ENCODE measurements at places on chromosomes 13 and 19.

DNA sequence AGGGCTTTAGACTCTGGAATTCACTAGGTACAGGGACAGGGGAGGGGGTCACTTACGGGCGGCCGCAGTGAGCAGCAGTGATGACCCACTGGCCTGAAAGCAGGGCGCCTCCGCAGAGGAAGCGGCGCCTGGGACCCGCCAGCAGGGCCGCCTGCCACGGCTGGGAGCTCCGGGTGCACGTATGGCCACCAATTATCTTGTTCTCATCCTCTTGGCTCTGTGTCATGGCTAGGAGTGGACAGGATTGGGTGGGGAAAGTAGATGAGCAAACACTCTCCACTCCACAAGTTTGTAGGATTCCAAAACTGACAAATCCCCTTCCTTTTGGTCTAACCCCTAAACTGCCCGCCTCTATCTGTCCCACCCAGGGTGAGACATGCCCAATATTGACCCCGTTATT, 1.2 kb downstream of the KLK14 start:
- no peak for DNase-seq

GRCh38 chr19:41988947-41989346, 5.1 kb downstream of the ATP1A3 start:
- DNase-seq: no peak

GRCh38 chr19:41861116-41861768, 1.2 kb downstream of the RPS19 start:
- DNase-seq: no peak

- no peak for DNase-seq
These were observed 9.1 kb downstream of the NOP53 start for GRCh38 chr19:47754206-47755064.

- DNase-seq: no peak
These were observed 24.4 kb upstream of the NMRK2 start for GRCh38 chr19:3908266-3909054.

DNA sequence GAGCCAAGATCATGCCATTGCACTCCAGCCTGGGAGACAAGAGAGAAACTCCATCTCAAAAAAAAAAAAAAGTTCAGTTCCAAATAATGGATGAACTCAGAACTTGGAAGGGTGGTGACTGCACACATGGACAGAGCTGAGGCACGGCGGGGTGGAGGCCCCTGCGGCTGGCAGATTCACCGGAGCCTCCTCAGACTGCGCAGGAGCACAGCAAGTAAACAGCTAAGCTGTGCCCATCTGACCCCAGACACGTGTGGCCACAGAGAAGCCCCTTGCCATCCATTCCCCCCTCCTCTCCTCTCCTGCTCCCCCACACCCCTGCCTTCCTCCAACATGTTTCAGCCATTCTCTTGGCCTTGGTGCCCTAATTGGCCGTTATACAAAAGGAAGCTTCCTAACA, 15.6 kb upstream of the PROZ start:
- DNase-seq: no peak

DNA sequence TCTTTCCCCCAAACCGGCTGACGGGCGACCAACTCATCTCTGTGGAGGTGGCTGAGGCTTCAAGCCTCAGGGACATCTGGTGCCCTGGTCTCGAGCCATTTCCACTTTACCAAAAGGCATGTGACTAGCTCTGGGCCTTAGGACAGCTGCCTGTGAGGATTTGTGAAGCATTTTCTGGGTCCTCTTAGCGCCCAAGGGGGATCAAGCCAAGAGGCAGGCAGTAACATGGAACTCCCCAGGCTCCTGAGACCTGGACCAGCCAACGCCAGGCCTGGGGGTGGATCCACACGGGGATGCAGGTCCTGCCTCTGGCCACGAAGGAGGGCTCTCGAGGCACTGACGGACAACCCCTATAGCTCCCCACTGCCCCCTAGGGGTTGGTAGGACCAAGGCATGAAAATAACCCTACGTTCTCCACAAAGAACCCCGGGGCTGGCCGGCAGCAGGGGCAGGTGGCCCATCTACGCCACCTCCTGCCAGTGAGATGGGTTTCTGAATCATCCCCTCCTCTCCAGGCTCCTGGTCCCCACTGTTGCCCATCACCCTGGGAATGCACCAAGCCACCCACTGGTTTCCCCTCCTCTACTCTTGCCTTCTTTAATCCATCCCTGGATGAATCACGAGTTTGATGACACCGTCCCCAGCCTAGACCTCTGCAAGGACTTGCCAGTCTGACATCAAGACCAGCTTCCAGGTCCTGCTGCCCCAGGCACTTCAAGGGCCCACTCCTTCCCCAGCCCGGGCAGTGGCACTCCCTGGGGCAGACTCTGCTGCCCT, 7.0 kb upstream of the MYDGF start:
- peak; percentile 24 for DNase-seq

DNA sequence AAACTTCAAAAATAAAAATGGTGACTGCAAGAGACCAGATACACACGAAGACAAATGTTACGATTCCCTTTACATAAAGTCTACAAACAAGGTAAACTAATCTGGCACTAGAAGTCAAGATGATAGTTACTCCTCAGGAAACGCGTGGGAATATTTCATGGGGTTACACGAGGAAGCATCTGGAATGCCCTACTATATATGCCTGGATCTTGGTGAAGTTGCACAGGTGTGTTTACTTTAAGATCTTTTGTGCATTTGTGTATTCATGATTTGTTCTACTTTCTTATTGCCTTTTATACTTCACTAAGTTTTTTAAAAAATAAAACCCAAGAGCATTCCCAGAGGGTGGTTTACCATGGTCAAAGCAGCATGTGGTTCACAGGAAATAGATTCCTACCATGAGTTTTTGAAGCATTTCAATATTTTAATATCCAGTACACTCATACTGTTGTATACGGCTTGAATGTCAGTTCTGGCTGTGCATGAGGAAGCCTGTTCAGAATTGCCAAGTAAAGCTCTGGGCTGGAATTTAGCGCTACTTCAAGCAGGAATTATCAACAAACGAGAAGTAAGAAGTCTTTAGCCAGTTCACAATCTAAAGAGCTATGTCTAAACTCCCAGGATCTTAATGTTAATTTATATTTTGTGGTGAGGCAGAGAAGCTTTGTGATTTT, 239.8 kb upstream of the KLHL1 start:
- DNase-seq: no peak

DNA sequence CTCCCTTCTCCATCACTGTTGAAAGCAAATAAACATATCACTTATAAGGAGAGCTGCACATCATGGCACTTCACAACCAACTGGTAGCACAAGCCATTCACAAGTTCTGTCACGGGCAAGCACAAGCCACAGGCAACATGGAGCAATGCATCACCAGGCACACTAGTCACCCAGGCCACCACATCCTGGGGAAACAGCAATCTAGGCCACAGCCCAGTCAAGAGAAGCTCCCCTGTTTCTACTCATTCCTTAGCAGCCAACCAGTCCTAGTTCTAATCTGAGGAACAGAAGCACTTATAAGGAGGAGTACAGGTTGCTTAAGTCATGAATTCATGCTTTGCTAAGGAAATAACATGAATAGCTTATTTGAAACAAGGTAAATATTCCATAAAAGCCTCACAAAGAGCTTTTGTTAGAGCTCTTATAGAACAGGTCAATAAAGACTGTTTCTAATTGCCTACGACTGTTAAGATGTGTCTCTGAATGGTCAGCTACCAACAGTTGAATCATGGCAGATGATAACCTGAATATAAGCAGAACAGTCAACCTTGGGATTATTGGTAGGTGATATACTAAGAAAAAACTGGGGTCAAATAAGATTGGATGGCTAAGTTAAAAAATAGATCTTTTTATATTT, 169.0 kb downstream of the TBC1D4 start:
- DNase-seq: no peak

GRCh38 chr13:22074403-22074802, 403.5 kb downstream of the FGF9 start:
- DNase-seq: no peak

DNA sequence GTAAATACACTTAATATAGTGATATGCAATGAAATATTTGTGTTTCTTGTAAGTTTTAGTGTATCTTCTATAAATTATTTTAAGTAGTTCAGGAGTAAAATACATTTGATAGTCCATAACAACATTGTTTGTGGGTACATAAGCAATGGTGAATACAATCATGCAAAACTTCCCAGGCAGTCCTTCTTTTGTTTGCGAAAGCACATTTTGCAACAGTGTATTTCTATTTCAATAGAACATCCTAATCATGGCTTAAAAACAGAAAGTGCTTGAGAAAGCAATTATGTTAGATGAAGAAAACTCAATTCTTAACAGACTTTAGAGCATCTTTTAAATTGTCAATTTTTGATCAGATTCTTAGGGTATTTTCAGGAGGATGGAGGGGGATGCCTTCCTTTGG, 155.6 kb downstream of the POSTN start:
- no peak for DNase-seq

DNA sequence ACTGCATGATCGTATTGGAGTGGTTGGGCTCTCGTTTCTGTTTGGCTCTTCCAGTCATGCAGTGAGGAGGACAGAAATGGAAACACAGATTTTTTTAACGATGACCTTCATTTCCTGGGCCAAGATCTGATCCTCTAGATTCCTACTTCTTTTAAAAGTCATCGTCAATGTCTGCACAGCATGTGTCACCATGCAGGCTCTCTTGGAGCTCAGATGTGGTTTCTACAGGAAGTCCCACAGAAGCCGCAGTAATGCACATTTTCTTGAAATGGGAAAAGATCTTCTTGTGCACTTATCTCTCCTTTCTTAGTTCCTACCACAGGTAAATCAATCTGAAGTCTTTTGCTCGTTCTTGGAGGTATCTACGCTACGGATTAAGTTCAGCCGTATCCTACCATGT, 626.9 kb downstream of the EFNB2 start:
- DNase-seq: peak; percentile 61

DNA sequence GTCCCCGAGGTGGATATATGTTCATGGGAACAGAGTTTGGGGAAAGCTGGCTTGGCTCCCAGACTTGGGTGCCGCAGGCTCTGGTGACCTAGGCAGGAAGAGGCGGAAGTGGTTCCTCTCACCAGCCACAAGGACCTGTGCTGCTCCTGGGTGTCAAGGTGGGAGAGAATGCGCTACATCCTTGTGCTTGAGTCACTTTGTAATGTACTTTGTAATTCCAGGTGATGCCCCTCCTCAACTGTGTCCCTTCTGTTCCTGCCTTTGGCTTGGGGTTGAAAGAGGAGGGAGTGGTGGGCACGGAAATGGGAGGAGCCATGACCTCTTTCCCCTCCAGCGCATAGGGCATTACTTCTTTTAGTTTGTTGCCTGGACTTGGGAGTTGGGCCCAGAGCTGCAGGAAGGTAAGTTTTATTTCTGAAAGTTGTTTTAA, 10.9 kb downstream of the GARRE1 start:
- DNase-seq: no peak

DNA sequence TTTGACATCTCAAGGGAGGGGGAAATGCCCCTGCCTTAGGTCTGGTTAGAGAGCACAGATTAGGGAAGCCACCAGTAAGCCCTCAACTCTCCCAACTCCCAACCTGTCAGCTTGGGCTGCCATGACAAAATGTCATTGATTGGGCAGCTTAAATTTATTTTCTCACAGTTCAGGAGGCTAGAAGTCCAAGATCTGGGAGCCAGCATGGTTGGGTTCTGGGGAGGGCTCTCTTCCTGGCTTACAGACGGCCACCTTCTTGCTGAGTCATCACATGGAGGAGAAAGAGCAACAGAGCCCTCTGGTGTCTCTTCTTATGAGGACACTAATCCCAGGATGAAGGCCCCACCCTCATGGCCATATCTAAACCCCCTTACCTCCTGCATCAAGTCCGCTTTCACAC, 24.2 kb downstream of the C19orf12 start:
- peak; percentile 26 for DNase-seq
